ENCODE measurements at places on chromosomes 12 and 14.

DNA sequence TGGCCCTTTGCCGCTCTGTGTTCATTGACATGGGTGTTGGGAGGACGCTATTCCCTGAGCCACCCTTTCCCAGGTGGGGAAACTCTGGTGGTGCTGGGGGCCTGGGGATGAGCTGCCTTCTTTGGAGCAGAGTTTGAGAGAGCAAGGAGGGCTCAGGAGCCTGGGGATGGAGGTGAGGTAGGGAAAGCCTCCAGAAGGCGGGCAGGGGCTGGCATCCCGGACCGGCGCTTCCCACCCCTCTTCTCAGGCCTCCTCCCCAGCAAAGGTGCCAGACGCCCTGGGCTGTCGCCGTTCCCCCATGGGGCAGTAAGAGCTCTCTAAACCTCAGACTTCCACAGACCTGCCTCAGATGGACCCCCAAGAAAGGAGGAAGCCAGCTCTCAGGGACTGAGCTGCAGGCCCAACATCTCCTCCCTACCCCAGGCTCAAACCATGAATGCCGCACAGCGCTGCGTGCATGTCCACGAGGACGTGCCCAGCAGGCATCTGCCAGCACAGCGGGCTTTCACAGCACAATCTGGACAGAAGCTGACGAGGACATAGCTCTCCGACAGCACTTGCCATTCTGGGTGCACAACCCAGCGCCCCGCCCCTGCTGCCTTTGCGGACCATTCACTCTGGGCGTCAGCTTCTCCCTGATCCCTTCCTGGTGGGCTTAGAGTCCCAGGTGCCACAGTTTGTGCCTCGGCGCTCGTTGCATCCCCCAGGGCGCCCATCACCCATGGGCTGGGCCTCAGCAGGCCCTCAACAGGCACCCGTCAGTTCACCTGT, 14.9 kb upstream of the TTC7B start:
- no peak for DNase-seq

- DNase-seq = no peak
Measured at GRCh38 chr14:24414732-24415420, 14.6 kb downstream of the CBLN3 start.

- DNase-seq = no peak
Measured at GRCh38 chr14:101473045-101473729, 88.1 kb upstream of the DIO3 start.

- peak; percentile 68 for DNase-seq
Measured at GRCh38 chr14:60656686-60657455, 7.6 kb upstream of the SIX1 start.

DNA sequence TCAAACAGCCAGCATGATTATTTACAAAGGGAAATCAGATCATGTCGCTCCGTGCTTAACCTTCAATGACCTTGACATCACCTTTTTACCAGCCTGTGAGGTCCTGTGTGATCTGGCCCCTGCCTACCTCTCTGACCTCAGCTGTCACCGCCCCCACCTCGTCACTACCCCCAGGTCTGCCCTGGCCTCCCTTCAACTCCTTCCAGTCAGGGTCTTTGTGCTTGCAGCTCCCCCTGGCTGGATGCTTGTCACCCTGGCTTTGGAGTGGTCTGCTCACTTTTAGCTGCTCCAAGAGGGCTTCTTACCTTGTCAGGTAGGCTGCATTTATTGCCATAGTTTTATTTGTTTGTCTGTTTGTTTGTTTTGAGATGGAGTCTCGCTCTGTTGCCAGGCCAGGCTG, 8.2 kb upstream of the MAX start:
- no peak for DNase-seq

DNA sequence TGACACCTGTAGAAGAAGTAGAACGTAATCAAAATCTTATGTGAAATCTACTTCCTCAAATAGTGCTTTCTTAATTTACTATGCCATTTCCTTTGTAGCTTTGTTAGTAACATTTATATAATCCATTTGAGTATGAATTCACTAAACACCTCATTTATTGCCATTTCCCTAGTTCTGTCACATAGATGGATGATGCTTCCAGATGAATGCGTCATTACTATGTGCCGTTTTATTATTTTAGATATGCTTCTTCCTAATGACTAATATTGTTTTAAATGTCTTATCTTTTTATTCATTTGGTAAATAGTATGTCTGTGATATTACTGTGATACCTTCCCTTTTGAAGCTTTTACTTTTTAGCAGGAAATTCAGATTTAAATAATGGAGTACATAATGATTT, 14.4 kb downstream of the FRMD6 start:
- no peak for DNase-seq

GRCh38 chr12:67690656-67691055, 42.1 kb downstream of the DYRK2 start:
- DNase-seq = no peak

- DNase-seq = no peak
Measured at GRCh38 chr12:50725011-50725942, 38.6 kb upstream of the ATF1 start.

DNA sequence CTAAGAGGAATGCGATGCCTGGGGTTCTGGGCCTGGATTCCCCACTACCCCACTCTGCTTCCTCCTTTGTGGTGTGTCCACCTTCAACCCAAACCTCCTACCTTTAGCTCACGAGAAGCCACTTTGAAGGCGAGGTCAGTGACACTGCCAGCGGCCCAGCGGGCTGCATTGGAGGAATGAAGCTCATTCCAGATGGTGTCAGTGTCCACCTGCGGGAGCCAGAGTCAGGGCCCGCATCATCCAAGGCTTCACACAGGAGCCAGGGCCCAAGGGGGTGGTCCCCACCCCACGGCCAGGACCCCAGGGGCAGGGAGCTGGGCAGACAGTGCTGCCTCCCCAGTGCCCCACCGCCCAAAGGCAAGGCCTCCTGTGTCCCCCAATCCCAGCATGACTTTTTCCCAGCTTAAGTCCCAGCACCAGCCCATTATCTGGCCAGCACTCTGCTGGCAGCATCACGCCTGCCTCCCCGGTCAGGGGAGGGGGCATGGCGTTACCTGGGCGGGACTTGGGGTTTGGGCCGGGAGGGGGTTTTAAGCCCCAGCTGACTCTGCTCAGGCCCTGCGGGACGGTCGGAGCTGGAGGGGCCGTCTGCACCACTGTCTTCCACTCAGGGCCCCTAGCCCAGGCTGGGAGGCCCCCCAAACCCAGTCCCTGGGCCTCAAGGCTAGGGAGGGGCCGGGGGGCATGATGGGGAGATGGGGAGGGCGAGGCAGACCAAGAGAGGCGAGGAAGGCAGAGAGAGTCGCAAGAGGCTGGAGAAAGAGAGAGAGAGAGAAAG, 16.9 kb downstream of the SLC48A1 start:
- no peak for DNase-seq

- no peak for DNase-seq
Measured at GRCh38 chr12:14442221-14442881, 76.9 kb downstream of the ATF7IP start.

- DNase-seq = no peak
Measured at GRCh38 chr12:58301730-58302122, 360.4 kb downstream of the ATP23 start.

- no peak for DNase-seq
Measured at GRCh38 chr12:101795786-101796185, 35.0 kb downstream of the GNPTAB start.

DNA sequence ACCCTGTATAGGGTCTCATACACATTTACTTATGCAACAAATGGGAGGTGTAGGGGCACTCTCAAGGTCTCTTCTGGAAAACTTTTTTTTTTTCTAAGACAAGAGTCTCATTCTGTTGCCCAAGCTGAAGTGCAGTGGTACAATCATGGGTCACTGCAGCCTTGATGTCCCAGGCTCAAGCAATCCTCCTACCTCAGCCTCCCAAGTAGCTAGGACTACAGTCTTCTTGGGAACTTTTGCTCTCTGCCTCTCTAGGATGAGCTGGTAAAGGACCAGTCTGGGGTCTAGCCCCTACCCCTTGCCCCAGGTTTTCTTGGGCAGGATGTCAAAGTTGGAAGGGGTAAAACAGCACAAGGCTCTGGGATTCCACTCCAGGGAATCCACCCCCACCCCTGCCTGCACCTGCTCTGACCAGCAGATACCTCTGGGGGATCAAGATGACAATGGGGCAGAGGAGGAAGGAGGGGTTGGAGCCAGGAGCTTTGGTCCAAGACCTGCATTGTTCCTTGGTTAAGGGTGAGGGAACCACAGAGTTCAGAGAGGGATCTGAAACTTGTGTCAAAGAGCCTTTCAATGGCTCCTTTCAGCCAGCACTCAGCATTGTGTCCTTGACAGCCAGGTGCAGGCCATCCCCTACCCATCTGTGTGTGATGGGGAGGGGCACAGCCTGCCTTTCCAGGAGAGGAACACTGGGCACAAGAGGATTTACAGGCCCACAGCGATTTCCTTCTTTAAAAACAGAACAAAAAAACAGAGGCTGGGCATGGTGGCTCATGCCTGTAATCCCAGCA, 12.2 kb downstream of the CTDSP2 start:
- no peak for DNase-seq

DNA sequence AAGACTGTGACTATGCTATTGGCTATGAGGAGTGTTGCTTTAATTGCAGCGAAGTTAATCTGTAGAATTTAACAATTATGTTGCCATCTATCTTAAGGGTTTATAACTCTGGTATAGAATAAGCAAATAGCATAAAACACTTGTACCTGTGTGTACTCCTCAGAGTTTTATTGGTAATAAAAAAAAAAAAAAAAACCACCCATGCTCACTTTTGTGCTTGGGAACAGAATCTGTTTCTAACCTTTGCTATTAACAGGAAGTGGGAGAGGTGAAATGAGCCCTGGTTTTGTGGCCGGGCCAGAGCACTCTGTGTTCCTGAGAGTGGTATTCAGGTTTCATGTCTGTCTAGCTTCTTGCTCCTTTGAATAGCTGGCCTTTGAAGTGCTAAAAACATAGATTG, 53.1 kb downstream of the PDE3A start:
- no peak for DNase-seq

GRCh38 chr14:69553252-69553651, 21.4 kb downstream of the CCDC177 start:
- no peak for DNase-seq

GRCh38 chr14:58816416-58817115, 178.8 kb downstream of the DACT1 start:
- no peak for DNase-seq

DNA sequence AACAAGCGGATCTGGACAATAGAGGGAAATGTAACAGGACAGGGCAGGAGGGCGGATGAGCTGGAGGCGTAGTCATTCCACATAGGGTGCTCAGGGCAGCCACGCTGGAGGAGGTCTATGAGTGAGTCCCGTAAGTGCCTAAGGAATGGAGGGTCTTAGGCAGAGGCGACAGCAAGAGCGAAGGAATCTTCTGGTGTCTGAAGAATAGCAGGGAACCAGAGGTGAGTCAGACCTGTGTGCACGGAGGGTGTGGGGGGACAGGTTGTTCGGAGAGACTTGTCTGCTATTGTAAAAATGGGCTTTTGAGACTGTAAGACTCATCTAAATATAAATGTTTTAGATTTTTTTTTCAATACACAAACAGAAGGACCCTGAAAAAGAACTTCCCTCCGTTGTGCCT, 70.6 kb downstream of the SETD3 start:
- DNase-seq = no peak

GRCh38 chr14:92315050-92315805, 7.7 kb upstream of the SLC24A4 start:
- no peak for DNase-seq

- no peak for DNase-seq
Measured at GRCh38 chr14:101463566-101464171, 97.6 kb upstream of the DIO3 start.

GRCh38 chr12:57692500-57692899, 1.4 kb upstream of the OS9 start:
- DNase-seq = no peak

DNA sequence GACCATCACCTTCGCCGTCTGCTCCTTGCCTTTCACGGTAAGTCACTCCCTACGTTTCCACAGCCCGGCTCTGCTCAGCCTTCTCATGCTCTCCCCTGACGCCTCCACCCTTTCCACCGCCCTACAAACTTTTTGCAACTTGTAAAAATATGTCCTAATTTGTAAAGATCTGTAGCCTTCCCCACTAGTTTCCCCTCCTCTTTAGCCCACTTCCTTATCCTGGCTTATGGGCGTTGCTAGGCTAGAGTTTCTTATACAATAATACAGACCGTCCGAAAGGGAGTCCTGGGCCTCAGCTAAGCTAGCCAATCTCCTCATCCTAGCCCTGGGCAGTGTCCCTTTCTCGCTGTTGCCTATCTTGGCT, 1.2 kb downstream of the PTGER2 start:
- no peak for DNase-seq

- DNase-seq = no peak
Measured at GRCh38 chr12:85865890-85866289, 8.2 kb upstream of the NTS start.

DNA sequence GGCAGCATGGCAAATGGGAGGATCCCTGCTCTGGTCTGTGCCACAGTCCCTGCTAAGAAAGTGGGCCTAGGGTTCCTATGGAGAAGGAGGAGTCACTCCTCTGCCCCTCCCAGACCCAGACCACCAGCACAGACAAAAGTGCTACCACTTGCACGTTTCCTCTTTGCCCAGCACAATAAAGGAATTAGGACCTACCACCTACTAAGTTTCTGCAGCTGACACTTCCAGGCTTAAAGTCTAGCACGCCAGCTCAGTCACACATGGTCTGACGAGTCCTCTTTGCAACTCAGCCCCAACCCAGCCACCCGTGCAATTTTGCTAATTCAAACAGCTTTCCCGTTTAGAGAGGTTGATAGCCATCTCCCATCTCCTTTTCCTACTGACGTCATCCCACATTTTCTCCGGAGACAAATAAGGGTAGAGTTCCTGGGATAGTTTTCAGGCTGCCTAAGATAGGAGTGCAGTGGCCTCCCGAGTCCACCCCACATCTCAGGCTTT, 66.2 kb upstream of the PTGR2 start:
- DNase-seq = peak; percentile 70

DNA sequence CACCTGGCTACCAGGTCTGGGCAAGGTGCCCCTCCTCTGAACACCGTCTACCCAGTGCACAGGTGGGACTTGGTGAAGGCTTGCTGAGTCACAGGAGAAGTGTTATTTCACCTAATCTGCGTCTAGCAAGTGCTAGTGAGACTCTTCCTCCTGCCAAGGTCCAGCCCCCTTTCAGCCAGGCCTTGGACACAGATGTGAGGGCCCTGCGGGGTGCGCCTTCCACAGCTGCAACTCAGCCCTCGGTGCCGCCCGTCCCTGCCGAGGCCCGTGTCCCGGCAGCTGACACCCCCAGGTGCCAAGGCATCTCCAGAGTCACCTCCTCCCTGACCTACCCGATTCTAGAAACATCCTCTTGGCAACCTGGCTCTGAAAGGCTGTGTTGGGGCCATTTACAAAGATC, 55.1 kb downstream of the PRIMA1 start:
- DNase-seq = no peak

GRCh38 chr12:120590741-120591407, 9.7 kb upstream of the POP5 start:
- no peak for DNase-seq

GRCh38 chr14:68359022-68359836, 433.6 kb downstream of the ZFP36L1 start:
- no peak for DNase-seq
